ENCODE measurements at places on chromosomes 1 and 21. TPM values are rescaled to one million over a fixed set of nuclear protein-coding genes. Genes with fewer than 3 reads are reported as not detected.

DNA sequence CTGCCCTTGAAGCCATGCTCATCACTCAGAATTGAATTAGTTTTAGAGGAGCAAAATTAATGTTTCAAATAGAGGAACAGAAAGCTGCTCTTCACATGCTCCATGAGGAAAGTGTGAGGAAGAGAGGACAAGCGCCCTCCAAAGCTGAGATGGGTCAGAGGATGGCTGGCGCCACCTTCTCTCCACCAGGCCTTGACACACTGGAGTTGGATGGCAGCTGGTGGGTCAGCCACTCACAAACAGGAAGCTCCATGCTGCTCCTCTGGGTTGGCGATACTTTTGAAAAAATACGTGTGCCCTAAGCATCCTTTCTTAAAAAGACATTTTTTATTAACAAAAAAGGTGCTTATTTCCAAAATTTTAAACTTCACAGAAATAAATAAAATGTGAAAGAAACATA, 3.1 kb upstream of the CD2 start:
- no peak for DNase-seq

DNA sequence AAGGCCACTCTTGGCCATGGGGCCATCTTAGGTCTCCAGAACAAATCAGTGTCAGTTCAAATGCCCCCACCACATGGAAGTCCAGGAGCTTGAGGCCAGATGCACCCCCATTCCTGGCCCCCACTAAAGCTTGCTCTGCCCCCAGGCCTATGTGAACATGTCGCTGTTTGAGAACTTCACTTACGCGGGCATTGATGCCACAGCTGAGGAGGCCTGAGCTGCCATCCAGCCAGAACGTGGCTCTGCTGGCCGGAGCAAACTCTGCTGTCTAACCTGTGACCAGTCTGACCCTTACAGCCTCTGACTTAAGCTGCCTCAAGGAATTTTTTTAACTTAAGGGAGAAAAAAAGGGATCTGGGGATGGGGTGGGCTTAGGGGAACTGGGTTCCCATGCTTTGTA, 15.1 kb upstream of the MPL start:
- no peak for DNase-seq

DNA sequence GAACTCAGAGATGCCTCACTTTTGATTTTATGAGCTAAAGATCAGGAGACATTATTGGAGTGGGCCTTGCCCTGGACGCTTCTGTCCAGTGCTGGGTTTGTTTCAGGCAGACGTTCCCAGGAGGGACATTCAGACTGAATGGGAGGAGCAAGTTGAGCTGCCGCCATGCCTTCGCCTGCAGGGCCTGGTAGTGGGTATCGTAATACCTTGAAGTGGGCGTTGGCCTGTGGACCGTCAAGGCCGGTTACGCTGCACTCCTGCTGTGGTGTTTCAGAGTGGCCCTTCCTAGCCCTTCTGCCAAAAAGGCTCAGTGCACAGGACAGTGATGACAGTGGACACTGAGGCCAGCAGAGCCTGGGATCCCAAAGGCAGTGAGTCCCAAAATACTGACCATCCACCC, 1.6 kb downstream of the FAM3B start:
- no peak for DNase-seq

DNA sequence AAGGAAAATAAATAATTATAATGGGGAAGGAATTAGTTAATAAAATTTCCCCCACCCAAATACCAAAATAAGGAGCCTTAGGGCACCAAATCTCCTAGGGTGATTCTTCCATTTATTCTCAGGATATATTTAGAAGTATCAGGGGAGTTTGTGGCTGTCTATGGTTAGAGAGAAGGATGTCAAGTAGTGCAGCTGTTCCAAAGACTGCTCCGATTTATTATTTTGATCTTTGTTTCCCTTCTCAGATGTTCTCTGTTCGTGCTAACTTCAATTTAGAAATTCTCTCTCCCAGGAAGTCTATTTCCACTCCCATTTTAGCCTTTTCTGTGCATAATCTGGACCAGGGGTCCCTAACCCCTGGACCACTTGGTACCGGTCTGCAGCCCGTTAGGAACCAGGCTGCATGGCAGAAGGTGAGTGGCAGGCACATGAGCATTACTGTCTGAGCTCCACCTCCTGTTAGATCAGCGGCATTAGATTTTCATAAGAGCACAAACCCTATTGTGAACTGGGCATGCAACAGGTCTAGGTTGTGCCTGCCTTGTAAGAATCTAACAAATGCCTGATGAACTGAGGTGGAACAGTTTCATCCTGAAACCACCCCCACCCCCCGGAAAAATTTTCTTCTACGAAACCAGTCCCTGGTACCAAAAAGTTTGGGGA, 9.3 kb upstream of the MAST2 start:
- DNase-seq: no peak

DNA sequence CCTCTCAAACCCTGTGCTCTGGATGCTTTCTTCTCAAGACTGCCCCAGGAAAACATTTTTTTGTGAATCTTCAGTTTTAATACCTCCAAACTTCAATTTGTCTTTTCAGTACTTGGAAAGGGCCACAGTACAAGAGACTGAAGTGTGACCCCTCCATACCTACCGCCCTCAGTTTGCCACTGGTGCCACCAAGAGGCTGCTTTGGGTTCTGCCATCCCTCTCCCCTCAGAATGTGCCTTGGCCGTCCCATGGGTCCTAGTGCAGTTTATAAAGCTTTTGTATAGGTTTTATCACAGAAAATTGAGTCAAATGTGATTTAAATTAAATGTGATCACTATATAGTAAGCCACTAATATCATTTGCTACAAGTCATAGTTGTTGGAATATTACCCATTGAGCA, 60.8 kb upstream of the PGD start:
- DNase-seq: no peak

- DNase-seq: no peak
These were observed 684 bp upstream of the MCL1 start for GRCh38 chr1:150579945-150580642.

GRCh38 chr1:156480411-156481192, 20.0 kb downstream of the MEF2D start:
- DNase-seq: no peak

GRCh38 chr1:1782399-1783221, 4.3 kb upstream of the NADK start:
- peak; percentile 80 for DNase-seq

- DNase-seq: no peak
These were observed 25.9 kb downstream of the TMEM51 start for GRCh38 chr1:15179485-15179883.

GRCh38 chr21:17901458-17902079, 82.4 kb upstream of the C21orf91 start:
- DNase-seq: no peak

EPRS1 gene
- 29.9 TPM for total RNA-seq

ABCA4 gene
- total RNA-seq: 0.83 TPM

FMO4 gene
- 12.7 TPM for total RNA-seq

FLG gene
- total RNA-seq: not detected

CELA2B gene
- 0.83 TPM for total RNA-seq

MIXL1 gene
- total RNA-seq: not detected
